DMS79 (cell line): ENCODE measurements at places on chromosomes 7 and 10.

GRCh38 chr7:142196066-142196840, 61.6 kb downstream of the PRSS58 start:
- DNase-seq = no peak

DNA sequence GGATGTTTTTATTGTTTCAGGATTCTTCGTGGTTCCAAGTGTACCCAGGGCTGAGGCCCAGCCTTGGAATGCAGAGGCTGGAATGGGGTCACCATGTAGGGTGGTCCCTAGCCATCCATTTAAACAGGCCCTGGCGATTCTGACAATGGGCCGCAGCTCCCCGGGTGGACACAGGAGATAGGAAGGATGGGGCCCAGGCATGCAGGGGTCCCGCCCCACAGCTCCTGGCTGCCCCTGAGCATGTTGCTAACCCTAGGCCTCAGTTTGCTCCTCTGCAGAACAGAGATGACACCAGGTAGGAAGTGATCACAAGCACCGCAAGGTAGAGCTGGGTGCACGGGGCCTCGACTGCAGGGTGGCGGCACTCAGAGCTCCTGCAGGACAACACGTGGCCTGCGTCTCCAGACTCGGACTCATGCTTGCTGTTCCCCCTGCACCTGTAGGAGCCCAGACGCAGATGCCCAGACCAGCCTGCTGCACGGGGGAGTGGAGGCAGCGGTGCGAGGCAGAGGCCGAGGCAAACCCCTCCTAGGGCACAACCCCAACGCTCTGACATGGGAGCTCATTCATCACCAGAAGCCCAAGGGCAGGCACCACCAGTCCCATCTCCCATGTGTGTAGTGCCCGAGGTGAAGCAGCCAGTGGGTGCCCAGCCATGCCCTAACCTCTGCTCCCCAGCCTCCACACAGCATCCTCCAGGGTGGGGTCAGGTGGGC, 25.5 kb downstream of the VIPR2 start:
- DNase-seq = no peak

DNA sequence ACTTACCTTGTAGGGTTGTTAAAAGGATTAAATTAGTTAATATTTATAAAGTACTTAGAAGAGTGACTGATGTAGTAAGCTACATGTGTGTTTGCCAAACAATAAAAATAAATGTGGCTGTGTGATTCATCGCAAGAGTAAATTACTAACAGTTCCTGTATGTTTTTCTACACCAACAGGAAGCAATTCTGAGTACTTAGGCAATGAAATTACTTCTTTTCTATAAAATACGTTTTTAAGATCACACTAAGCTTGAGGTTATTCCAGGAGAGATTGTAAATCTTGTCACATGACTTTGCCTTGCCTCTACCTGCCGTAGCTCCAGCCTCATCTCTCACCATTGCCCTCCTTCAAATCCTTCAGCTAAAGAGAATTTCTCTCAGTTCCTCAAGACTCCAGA, 18.1 kb upstream of the GSTK1 start:
- no peak for DNase-seq

- DNase-seq = no peak
Measured at GRCh38 chr7:2566348-2566889, 7.6 kb downstream of the IQCE start.
